ENCODE measurements at places on chromosomes 5 and 9.

- DNase-seq, result no peak
These were observed 38.7 kb upstream of the SH3PXD2B start for GRCh38 chr5:172493002-172493401.

DNA sequence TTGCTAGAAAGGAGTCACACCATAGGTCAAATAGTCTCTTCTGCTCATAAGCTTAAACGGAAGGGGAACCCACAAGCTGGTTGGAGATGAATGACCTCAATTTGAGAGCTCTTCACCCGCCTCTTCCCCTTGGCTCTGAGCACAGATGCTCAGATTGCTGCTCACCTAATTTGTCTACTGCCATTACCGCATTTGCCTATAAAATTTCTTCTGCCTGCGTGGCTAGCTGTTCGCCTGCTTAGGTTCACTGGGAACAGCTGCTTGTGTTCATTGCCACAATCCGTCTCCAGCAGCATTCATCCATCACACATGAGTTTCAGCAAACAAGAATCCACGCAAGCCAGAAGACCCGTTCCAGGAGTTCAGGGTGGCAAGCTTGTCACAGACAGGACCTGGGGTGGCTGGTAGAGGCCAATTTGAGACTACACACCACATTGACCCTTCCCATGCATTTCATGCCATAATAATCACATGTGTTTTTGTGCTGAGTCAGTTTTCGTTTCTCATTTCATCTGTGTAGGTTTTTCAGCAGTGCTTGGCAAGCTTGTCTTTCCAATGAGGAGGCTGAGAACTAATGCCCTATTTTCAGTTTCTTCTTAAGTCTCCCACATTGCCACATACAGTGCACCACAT lies 50.2 kb upstream of the DNAH5 start:
- DNase-seq, result no peak

GRCh38 chr5:16666883-16667398 lies 50.1 kb upstream of the RETREG1 start:
- DNase-seq, result no peak

DNA sequence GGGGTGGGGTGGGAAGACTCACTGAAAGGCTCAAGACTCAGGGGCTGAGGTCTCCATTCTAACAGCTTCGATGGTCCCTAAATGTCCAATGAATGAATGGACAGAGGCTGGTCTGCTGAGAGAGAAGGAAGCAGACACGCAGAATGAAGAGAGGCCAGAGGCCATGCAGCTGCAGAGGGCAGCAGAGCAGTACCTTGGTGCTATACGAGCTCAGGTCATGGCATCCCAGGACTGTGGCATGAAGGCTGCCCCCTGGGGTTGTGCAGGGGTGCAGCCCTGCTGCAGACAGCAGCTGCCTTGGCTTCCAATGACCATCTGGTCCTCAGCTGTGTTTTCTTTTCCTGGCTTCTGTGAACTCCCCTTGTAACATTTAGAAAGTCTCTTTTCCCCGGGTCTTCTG lies 15.2 kb upstream of the CORO2A start:
- no peak for DNase-seq

DNA sequence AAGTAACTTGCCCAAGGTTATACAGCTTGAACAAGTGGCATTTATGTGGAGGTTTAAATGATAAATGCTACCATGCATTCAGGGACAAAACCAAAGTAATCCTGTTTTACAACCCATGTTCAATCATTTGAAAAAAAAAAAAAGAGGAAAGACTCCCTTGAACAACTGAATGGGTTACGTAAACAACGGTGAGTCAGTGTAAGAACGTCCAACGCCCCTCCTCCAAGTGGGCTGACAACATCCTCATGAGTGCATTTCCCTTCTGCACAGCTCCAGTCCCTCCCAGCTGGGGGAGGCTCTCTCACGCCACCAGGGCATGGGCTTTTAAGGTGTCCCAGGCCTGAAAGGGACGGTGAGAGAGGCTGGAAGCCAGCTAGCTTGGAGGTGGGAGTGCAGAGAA lies 90.0 kb downstream of the PRRT1B start:
- peak; percentile 49 for DNase-seq

DNA sequence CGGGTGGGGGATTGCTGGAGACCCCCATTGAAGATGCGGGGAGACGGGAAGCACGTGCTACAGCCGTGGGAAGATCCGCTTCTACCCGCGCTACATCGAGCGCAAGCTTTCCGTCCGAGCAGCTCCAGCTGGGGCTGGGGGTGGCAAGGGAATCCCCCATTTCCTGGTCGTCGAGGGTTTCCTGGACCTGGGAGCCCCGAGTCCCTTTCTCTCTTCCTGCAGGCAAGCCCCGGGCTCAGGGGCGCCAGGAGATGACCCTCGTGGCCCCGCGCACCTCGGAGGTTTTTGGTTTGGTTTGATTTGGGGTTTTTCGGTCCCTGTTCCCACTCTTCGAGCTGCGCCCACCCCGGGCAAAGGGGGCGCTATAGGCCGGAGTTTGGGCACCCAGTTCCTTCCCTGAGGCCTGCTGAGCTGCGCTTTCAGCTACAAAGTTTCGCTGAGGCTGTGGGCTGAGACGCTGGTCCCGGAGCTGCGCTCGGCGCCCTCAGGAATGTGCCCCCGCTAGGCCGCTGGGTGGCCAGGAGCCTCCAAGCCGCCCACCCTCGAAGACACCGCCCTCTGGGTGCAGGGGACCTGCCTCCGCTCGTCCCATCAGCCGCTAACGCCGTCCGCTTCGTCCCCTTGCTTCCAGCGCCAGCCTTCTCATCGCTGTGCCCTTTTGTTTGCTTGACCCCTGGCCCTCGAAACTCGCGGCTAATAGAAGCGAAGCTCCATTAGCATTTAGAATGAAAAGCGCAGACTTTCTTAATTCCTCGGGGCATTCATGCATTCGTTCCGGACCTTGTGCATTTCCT lies 2.9 kb downstream of the NR4A3 start:
- no peak for DNase-seq

DNA sequence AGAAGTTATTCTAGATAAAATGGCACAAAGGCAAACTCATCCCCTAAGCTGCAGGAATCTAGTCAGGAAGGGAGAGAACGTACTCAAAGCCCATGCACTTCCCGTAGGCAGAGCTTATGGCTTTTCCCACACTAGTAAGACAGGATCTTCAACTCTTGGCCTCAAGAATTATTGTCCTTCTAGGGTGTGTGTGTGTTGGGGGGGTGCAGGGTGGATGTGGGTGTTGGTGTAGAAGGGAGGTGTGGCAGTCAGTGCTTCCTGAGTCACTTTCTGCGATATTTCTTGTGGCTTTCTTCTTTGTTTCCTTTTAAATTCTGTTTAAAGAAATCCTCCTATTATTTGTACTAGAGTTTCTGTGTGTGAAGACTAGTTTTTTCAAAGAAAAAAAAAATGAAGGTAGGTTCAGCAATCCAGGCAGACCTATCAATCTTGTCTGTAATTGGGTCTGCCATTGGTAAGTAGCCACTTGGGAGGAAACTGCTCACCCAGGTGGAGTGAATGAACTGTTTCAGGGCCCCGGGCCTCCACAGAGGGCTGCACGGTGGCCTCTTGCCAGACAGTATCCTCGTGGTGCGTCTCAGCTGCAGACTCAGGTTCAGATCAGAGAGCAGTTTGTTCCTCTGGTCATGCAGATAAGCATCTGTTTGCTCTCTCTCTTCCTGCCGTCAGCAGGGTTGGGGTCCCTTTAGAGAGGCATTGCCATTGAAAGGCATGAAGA lies 131.9 kb downstream of the NPR3 start:
- DNase-seq, result no peak

DNA sequence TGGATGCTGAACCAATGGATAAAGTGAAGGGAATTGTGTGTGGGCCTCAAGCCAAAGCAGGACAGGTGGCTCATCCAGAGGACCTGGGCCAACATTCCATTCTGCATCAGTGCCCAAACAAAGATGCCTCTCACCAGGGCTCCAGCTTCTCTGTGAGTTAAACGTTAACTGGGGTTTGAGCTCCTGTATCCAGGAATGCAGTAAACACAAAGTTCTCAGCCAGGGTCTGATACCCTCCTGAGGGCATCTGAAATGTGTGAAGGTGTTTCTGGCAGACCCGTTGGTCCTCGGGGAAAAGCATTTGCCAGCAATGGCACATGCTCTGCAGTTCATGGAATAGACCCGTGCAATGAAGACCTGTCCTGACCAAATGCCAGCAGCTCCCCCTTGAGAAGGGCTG lies 33.9 kb upstream of the AOPEP start:
- DNase-seq, result no peak

- DNase-seq, result no peak
These were observed 33.3 kb downstream of the UBE2R2 start for GRCh38 chr9:33850267-33850629.

DNA sequence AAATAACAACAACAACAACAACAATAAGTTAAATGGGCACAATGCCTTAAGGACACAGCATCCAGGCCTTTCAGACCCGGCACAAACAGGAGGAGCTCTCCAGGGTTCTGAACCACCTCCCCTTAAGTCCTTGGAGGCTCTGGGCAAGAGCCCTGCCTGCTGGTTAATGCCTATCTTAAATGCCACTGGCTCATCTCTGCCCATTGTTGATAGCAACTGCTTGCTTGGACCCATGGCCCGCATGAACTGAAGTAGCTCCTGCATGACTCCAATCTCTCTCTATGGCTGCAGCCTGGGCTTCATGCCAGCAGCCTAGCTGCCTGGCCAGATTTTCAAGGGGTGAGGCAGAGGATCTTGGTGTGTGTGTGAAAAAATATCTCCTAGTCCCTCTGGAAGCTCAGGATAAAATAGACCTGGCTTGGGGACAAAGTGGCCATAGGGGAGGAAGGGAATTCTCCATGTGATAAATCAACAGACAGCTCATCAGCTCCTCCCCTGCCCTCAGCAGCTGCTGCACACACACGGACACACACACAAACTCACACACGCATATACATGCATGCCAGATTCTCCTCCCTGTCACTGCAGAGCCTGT lies 27.4 kb downstream of the FAM219A start:
- DNase-seq, result no peak

DNA sequence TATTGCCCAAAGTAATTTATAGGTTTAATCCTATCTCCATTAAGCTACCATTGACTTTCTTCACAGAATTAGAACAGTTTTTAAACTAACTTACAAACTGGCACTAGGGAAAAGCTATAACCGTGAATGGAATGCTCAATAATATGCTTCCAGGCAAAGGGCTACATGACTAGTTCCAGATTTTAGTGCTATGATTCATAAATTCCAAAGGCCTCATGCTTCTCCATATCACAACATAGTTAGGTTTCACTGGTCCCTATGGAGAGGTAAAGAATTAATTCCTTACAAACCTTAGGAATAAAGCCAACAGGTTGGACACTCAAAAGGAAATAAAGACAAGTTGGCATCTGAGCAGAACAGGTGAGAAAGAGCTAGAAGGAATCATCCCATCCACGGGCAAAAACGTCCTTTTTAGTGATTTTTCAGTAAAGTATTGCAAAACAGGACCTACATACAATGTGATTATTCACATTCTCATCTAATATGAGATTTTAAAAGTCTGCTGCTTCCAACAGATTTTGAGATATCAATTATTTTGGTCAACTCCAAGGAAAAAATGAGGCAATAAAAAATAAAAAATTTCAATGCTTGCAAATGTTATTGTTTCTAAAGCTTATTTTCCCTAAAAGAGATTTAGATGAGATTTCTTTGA lies 97.0 kb upstream of the TARS1 start:
- no peak for DNase-seq

GRCh38 chr9:98118640-98119601 lies at the start of gene TRIM14:
Gene TRIM14, minus strand, starts transcription at chr9:98119222. Its CDS starts 34 bp downstream, at chr9:98119188.
- peak; percentile 65 for DNase-seq

DNA sequence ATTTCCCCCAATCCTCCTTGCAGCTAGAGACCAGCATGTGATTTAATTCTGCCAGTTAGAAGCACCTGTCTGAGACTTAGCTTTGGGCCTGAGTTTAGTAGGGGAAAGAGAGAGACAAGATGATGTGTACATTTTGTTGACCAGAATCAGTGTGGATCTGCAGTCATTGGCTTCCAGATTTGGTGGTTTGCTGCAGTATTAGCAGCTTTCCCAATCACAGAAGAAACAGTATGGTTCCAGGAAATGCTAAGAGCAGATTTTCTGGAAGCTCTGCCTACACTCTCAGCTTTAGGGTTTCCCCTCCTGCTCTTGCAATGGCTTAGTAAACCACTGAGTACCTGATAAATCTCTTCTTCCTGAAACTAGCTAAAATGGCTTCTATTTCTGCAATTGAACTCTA lies 48.8 kb upstream of the FREM1 start:
- no peak for DNase-seq

DNA sequence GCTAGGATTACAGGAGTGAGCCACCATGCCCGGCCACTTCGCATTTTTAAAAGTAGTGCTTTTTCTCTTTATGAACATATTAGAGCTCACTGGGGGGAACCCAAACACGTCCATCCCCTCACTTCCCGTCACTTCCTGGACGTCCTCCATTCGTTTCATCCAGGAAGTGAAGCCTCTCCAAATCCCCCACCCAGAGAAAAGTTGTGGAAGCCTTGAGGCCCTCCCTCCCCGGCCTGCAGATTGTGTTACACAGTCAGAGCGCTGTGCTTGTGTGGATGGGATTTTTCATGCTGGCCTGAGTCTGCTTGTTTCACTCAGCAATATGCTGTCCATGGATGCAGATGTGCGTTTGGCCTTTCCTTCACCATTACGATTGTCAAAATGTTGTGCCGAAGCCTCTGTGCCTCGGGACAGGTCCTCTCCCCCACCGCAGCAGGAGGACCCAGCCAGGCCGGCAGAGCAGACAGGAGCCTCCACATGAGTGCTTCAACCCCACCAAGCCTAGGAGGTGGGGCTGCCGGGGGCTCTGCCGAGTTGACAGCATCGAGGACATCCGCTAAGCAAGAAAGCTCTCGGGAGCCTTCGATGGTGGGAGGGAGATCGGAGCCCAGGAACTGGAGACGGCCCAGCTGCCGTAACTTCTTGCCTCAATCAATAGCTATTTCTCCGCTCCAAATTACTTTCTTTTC lies 121.6 kb upstream of the PPP1R26 start:
- DNase-seq, result no peak

- DNase-seq, result no peak
These were observed 58.3 kb downstream of the CYFIP2 start for GRCh38 chr5:157324237-157324636.

DNA sequence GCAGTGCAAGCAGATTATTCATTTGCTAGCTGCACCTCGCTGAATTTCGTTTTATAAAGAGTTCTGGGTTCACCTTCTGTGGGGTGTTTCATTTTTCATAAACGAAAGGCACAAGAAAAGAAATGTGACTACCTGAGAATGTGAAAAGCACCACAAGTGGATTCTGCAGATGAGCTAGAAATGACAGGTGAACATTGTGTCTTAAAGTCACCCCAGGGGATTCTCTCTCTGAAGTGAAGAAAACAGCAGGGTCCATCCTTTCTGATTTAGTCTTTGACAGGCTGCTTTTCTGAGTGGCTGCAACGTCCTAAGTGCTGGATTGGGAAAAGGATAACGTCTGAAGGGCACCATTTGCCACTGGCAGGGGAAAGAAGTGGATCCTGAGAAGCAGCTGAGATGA lies 469.3 kb downstream of the SPATA31D1 start:
- no peak for DNase-seq

Data from stimulated activated CD4-positive, alpha-beta T cell treated with anti-CD3 and anti-CD28 coated beads, TNF-alpha, amount 100 ng/mL, for 24 hours (primary cell).